ENCODE measurements at places on chromosomes 1 and 21. TPM values are rescaled to one million over a fixed set of nuclear protein-coding genes. Genes with fewer than 3 reads are reported as not detected.

DNA sequence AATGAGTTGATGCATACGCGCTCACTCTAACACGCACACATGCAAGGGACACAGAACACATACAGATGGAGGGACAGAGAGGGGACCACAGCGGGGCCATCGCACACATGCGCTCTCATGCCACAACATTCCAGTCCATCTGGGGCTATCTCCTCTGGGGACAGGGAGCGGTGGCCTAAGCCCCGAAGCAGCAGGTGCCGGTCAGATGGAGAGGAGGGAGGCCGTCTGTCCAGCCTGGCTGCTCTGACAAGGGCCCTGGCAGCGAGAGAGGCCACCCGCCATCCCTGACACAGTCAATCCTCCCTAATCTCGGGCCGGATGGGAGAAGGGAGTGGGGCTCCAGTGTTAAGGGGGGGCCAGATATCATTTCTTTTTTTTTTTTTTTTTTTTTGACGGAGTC is 123.5 kb downstream of the KIAA0319L start:
- DNase-seq, result no peak

DNA sequence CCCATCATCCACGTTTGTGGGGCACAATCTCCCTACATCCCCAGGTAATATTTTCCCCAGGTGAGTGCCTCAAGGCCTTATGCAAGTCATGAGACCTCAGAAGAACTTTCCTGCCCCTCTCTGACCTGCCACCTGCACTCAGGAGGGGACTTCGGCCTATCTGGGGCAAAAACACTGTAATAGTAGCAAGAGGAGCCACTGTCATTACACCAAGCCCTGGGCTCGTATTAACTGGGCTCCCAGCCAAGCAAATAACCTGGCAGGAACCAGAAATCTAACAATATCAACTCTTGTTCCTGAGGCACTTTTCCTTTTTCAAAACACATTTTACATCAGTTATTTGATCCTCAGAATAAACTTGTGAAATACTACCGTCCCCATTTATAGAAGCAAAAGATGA is 30.9 kb downstream of the LAMB3 start:
- DNase-seq, result no peak

- DNase-seq, result no peak
Measured at GRCh38 chr1:15443281-15443680, 5.0 kb downstream of the CTRC start.

GRCh38 chr1:203744075-203744972 is 20.7 kb upstream of the LAX1 start:
- peak; percentile 35 for DNase-seq

DNA sequence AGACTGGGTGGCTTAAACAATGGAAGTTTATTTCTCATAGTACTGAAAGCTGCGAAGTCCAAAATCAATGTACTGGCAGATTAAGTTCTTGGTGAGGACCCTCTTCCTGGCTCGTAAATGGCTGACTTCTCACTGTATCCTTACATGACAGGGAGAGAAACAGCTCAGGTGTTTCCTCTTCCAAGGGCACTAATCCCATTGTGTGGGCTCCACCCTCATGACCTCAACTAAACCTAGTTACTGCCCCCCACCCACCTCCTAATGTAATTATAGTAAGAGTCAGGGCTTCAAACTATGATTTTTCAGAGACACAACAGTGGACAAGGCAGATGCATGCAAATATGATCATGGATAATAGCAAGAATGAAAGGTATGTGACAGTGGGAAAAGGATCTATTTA is 81.2 kb upstream of the HP1BP3 start:
- DNase-seq, result no peak

DNA sequence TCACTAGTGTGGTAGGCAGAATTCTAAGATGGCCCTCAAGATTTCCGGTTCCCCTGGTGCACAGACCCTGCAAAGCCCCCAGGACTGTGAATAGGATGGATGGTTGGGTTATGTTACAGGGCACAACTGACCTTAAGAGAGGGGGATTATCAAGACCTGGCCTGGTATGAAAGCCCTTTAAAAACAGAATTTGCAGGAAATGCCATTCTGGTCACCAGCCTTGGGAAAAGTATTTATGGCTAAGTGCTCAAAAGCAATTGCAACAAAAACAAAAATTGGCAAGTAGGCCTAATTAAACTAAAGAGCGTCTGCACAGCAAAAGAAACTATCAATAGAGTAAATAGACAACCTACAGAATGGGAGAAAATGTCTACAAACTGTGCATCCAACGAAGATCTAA is 144.7 kb upstream of the EDN2 start:
- no peak for DNase-seq

DNA sequence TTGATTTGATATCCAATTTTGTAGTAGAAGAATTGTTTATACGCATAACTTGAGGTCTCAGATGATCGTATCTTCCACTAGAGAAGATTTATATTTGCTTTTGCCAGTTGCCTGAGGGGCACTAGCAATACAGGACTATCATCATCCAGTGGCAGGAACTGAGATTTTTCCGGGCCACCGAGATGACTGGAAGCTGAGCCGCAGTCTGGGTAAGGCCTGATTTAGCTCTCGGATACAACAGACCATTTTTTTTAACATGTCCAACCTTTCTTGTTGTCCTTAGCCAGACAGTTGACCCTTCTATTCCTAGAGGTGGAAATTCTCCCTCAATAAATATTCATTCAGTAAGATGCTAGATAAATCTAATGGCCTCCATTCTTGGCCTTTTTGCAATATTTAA is 25.4 kb upstream of the GUCA2B start:
- DNase-seq, result no peak

- DNase-seq, result no peak
Measured at GRCh38 chr1:226971765-226972164, 31.7 kb downstream of the COQ8A start.

DNA sequence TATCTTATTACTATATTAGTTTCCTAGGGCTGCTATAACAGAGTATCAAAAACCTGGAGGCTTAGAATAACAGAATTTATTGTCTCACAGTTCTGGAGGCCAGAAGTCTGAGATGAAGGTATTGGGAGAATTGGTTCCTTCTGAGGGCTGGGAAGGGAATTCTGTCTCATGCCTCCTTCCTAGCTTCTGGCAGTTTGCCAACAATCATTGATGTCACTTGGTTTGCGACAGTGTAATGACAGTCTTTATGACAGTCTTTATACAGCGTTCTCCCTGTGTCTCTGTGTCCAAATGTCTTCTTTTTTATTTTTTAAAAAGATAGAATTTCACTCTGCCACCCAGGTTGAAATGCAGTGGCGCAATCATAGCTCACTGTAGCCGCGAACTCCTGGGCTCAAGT is 15.8 kb upstream of the CENPF start:
- no peak for DNase-seq

DNA sequence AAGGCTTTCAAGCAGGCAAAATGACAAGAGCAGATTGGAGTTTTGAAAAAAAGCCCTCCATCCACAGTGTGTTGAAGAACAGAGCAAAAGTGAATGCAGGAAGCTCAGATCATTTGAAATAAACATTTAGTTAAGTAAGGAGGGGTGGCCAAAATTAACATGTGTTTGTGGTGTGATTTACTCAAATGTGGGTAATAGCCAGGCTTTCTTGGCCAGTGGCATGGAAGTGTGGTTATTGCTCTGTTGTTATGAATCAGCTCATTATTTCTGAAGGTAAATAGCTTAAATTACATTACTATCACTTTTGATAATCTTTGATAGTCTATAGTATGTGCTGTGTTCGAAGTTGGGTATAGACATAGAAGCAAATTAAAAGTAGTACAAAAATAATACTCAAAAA is 485.9 kb downstream of the LMO4 start:
- DNase-seq, result no peak

Gene ZMYND12
- total RNA-seq, result 1.6 TPM

Gene SLC2A5
- not detected for total RNA-seq

Gene FAM3B
- not detected for total RNA-seq

Gene F11R
- 16.9 TPM for total RNA-seq

Gene WNT4
- not detected for total RNA-seq

Gene NTNG1
- total RNA-seq, result not detected

Measured in activated CD4-positive, alpha-beta T cell treated with anti-CD3 and anti-CD28 coated beads for 36 hours (primary cell).